ENCODE measurements at places on chromosomes 2 and 18.

GRCh38 chr2:18637196-18637595 is 47.8 kb upstream of the NT5C1B start:
- DNase-seq, result no peak

- no peak for DNase-seq
Measured at GRCh38 chr2:142723236-142723635, 154.2 kb upstream of the KYNU start.

DNA sequence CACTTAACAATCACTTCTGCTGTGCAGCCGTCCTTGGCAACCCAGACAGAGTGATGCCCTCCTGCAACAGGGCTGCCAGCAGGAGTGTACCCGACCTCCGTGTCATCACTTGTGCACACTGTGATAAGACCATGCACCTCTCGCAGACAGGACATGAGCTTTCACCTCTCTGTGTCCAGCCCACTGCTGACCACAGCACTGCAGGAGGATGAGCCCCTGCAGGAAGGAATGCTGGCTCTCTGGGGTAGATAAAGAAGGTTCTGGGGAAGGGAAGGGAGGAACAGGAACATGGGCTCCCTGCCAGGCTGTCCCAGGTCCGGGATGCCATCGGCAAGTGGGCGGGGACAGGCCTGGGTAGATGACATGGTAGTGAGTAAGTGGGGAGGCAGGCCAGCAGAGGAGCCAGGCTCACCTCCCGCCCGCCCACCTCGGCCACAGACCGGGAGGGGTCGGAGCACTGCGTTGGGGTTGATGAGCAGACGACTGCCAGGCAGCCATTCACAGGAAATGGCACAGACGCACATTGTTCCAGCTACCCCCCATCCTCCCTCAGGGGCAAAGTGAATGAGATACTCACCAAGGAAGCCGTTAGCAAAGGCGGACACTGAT is 18.6 kb upstream of the COL6A3 start:
- DNase-seq, result peak; percentile 74

DNA sequence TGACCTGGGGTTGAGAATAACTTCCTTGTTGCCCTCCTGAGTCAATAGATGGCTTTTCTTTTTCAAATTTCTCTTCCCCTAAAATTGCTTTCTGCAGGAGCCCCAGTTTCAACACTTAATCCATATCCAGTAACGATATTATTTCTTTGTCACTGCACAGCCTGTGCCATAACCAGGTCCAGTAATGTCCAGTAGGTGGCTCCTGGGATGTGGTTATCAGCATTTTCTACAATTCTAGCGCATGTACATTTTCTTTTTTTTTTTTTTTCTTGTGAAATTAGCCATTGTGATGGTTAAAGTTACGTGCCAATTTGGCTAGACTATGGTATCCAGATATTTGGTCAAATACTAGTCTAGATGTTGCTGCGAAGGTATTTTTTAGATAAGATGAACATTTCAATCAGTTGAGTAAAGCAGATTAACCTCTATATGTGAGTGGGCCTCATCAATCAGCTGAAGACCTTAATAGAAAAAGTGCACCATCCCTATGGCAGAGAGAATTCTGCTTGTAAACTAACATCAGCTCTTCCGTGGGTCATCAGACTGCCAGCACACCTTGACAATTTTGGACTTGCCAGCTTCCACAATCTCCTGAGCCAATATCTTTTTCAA is 72.9 kb upstream of the SCG2 start:
- no peak for DNase-seq

DNA sequence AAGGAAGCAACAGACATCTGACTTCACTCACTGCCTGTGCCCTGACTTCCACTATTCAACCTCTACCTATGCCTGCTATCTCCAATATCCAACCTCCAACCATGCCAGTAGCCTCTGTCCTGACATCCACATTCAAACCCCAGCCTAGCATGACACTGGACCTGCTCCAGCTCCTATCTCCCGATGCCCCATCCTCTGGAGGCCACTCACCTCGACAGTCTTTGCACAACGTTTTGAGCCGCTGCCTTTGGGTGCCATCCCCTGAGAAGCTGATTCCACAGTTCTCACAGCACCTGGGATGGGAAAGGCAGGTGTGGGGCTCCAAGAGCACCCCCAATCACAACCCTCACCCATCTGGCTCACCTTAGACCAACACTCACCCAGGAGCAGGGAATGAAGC is 4.9 kb downstream of the MBD1 start:
- no peak for DNase-seq

DNA sequence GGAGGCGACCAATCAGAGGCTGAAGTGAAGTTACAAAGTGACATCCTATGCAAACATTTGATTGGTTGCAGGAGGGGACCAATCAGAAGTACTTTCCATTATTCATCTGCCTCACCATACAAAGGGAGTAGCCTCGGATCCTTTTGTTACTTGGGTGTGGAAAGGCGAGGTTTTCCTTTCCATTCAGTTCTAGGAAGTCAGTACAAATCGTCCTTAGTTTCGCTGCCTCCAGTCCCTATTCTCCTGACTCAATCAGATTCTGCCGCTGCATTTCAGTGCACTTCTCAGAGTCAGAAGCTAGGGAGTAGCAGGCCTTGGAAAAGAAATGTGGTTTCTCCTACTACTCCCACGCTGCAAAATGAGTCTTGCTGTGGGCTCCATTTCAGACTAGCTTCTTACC is 149.4 kb downstream of the DTNA start:
- no peak for DNase-seq

- no peak for DNase-seq
Measured at GRCh38 chr2:176851200-176851888, 361.2 kb upstream of the HNRNPA3 start.

GRCh38 chr2:170222298-170222697 is 44.4 kb downstream of the MYO3B start:
- no peak for DNase-seq

- no peak for DNase-seq
Measured at GRCh38 chr2:216501854-216502253, 3.2 kb downstream of the RPL37A start.

GRCh38 chr2:156884216-156884615 is 373.3 kb upstream of the GALNT5 start:
- no peak for DNase-seq

GRCh38 chr18:36128530-36128870 is 640 bp downstream of the SLC39A6 start:
- no peak for DNase-seq

GRCh38 chr2:239035361-239035814 is 187.5 kb downstream of the TWIST2 start:
- peak; percentile 46 for DNase-seq

- DNase-seq, result no peak
Measured at GRCh38 chr2:63378589-63378988, 209.7 kb downstream of the WDPCP start.

DNA sequence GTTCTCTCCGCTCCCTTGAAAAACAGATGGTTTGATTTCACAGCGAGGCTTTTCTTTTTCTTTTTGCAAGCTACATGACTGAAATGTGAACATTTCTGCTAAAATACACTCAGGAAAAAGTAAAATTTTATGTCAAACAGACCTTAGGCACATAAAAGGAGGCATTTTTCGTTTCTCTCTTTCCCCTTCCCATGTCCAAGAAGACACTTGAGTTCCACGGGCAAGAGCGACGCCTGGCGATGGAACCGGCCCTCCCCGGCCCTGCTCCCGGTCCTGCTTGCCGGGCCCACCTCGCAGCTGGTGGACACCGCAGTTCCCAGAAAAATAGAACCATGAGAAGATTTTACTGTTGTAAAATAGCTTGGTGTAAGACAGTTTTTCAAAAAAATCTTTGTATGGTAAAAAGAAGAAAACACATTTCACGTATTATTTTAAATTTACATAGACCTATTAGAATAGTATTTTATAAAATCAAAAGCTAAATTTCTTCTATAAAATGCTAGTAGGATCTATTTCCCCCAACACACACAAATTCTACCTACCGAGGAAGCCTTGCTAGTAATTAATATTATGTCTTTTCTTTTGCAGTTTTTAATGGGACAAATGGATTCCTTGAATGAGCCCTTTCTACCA is 2.3 kb upstream of the ALKAL2 start:
- DNase-seq, result no peak

DNA sequence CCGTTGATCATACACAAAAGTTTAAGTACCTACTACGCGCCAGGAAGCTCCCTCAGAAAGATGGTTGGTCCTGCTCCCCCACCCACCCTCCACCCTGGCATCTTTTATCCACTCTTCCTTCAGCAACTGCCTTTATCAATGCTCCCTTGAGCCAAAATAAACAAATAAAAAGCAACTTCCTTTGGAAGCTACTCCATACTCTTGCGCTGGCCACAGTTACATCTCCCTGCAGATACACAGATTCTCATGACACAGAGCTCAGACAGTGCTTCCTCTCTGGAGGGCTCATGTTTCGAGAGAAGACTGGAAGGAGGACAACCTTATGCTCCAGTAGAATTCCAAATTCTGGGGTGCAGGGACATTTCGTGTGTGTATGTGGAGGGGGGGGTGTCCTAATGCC is 3.8 kb upstream of the STEAP3 start:
- no peak for DNase-seq

DNA sequence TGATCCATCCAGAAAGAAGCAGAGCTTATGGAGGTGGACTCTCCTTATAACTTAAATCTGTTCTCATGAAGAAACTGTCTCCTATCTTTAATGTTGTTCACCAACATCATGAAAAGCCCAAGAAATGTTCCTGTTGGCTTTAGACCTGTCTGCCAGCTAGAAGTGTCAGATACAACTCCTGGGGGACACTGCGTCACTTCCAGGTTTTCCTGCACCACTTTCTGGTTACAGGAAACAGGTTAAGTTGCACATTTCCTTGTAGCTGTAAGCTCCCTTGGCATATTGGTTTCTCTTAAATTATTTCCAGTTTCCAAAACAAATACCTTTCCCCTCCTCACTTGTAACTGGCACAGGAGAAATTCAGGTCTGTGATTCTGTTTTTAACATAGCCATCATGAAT is 2.9 kb downstream of the CEP68 start:
- DNase-seq, result no peak
